NCI-H2171 treated with DMSO at 0.1 percent for 48 hours (cell line): ENCODE measurements at places on chromosomes 5 and 9.

DNA sequence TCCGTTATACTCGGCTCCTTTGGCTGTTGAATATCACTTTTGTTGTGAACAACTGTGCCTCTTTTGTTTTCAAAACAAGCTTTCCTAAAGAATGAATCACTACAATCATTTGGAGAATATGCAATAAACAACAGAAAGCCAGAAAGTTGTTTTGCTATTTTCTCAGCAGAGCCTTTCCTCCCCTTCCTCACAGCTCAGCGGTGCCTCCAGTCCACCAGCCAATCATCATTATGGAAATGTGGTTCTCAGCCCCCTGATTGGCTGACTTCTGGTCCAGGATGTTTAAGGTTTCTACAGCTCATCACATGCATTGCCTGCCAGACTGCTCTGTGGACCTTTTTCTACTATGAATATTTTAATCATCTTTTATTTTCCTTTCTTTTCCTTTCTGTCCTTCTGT is 9.1 kb upstream of the ZNF608 start:
- no peak for DNase-seq

- DNase-seq: no peak
Observed at GRCh38 chr5:88873447-88873846, 9.5 kb downstream of the MEF2C start.

GRCh38 chr5:9405196-9405754 is 140.6 kb downstream of the SEMA5A start:
- DNase-seq: no peak

DNA sequence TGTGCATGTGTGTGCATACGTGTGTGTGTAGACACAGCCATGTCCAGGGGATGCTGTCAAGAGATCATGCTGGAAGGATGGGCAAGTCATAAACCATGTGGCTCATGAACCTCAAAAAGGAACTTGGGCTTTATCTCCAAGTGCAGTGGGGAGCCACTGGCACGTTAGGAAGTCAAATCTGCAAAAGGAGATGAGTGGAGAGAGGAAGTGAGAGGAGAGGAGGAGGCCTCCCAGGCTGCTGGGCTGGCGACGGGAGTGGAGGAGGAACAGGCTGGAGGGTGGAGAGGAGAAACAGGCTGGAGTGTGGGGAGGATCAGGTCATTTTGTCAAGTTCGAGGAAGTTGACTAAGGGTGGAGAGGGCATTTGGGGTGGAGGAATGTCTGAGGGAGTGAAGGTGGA is 29.2 kb upstream of the TIFAB start:
- DNase-seq: no peak

- no peak for DNase-seq
Observed at GRCh38 chr9:37262410-37262809, 142.0 kb downstream of the ZCCHC7 start.

- peak; percentile 42 for DNase-seq
Observed at GRCh38 chr9:113129884-113130283, 20.9 kb upstream of the SLC31A2 start.

DNA sequence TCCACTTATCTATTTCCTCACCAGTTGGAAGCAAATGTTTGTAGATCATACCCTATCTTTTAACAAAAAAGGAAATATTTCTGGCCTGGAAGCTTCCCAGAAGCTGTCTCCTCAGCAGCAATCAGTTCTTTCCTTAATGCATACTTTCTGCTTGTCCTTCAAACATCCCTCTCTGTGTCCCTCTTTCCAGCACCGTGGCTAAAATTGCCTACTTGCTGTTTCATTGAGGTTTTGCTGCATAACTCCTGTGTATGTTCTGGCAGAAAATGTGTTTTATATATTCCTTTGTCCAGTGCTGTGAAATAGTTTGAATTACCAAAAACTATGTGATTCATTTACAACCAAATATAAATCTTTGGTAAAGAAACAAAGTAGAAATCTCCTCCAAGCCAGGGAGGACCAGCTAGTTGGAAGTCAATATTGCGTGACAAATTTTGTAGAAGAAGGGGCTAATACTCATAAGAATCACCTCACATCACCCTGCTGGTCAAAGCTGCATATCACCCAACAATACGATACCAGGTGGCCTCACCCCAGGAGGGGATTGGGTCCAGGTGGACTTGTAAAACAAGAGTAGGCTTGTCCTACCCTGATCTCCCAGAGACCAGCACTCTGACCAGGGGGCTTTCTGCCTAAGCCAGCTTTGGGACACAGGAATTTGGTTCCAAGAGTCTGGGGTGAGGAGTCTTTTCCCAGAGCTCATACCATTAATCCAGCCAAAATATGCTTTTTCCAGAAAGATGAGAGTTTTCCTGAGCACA is 198.4 kb upstream of the SNX2 start:
- DNase-seq: no peak

DNA sequence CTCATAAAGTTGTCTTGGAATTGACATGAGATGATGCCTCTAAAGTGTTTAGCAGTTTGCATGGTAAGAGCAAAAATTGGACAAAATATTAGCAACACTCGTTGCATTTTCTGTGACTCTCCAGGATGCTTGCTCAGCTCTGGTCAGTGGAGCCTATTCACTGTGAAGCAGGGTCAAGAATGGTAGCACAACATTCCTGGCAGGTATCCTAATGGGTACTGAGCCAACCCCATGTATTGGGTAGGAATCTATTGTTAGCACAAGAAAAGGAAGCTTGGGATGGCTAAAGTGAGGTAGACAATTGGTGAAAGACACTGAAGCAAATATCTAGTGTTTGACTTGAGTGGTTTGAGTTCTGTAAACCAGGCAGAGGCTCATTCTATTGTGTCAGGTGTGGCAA is 10.4 kb upstream of the ACTBL2 start:
- no peak for DNase-seq

GRCh38 chr9:110537841-110538646 is 41.5 kb downstream of the SVEP1 start:
- DNase-seq: no peak

DNA sequence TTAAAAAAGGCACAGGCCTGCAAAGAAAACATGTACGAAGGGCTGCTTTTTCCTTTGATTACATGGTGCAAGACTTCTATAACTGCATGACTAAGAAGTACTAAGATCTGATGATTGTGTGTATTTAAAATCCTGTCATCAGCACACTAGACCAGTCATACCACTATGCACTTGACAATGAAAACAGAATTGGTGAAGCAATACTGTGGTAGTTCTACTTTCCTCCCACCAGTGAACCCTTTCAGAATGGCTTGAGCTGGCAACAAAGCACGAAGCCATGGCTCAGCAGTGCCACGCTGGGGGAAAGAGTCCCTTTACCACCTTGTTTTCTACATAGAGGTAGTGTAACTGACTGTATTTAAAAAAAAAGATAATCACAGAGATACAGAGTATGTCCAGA is 49.0 kb upstream of the POU5F2 start:
- no peak for DNase-seq

DNA sequence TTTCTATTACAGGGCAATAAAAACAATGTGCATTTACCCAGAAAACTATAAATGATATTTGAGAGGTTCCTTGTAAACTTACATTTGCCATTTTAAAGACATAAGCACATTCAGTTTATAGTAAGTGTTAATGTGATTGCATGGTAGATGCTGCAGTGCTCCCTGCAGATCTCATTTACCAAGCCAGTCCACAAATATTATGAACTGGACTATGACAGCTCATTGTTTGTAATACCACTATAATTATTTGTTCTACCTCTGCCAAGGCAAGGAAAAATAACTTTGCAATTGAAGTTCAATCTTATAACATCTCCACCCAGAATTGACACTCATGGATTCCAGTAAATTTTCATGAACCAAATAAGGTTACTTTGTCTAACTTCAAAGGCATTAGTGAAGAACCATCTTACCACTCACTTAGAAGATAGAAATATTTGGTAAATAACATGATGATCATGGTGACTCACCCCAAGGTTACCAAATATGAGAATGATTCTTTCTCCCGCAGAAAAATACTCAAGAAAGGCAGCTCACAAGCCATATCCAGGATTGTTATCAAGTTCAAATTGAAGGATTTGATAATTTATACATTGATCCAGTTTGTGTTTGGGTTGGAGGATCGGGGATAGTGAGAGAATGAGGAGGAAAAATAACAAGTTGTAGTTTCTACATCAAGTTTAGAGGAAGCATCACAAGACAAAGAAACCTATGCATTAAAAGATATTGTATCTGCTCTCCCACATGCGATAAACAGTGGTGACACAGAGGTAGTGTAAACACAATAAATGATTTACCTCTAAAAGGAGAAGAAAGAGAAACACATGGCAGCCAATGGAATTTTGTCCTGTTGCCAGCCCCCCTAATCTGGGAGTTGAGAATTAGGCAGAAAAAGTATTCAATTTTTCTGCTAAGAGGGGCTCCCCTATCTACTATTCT is 29.5 kb downstream of the CDH9 start:
- DNase-seq: no peak

DNA sequence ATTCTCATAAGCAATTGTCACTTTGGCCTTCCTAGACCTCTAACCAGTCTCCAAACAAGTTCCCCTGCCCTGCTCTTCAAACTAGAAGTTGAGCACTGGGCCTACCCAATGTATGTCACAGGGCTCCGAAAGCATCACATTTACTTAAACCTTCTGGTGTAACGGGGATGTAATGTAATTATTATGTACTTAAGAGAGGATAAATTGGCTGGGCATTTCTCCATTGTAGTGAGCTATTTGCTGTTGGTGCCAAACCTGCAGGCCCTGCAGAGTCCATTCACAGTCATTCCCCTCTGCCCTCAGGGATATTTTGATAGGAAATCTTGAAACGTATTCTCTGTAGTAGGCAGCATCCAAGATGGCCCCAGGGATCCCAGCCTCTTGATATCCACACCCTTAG is 64.2 kb upstream of the GNE start:
- no peak for DNase-seq

DNA sequence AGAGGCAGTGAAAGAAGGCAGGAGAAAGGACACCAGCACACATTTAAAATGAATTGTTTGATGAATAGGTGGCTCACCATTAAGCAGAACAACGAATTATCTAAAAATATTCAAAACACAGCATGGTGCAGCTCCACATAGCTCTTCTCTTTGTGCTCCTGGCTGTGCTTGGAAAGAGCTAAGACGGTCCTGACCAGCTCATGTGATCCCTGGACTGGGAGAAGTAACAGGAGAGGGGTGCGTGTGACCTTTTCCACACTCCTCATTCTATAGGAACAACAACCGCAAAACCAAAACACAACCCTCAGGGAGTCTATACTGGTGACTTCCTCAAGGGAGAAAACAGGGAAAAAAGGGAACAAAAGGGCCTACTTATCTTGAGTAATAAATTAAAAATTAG is 140.5 kb downstream of the DIRAS2 start:
- DNase-seq: no peak

- no peak for DNase-seq
Observed at GRCh38 chr9:137371946-137372651, 50.9 kb downstream of the EXD3 start.

DNA sequence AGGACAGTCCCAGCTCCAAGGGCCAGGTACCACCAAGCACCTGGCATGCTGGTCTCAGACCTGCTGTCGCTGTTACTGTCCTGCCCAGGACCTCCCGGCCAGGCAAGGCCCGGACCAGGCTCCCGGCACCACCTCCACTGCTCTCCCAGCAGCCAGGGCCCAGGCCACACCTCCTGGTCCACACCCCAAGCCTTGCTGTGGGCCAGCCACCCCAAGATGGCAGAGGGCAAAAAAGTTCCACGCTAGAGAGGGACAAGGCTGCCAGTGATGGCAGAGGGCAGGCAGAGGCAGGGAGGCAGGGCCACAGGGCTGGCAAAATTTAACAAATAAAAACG is 1.1 kb downstream of the DNLZ start:
- DNase-seq: no peak

DNA sequence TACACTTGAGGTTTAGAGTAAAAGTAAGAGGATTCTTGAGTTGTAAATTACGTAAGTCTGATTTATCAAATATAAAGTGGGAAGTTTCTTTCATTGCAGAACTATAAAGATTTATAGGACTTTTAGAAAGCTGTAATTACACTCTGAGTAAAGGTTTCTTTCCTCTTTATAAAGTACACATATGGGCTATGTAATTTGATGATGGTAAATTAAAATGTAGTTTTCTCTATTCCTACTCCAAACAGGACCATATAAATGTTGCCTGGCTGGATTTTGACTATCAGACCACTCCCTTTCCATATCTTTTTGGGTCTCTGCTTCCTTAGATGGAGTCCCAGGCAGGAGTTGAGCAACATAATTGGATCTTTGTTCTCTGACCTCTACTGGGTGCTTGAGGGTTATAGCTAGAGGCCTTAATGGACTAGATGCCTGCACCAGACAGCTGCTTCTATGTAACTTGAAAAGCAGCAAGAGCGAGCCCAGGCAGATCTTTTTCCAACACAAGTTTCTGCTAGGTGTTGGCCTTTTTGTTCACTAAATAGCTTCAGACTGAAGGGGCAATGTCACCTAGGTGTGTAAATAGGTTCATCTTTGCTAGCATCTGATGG is 11.4 kb upstream of the TEX48 start:
- DNase-seq: peak; percentile 46

DNA sequence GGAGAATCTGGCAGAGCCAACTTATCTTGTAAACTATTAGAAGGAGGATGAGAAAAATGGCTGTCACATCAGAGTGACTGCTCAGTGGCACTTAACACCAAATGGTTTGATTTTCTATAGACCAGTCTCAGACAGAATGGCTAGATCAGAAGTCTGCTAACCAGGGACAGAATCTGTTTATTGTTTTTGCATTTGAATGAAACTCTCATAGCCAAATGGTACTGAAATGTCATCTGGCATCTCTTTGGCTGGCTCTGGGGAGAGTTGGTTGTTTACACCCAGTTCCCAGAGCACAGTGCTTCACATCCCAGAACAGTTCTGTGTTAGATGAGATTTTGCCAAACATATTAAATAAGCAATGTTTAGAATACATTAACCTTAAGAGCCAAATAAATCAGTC is 106.6 kb upstream of the HMHB1 start:
- no peak for DNase-seq

DNA sequence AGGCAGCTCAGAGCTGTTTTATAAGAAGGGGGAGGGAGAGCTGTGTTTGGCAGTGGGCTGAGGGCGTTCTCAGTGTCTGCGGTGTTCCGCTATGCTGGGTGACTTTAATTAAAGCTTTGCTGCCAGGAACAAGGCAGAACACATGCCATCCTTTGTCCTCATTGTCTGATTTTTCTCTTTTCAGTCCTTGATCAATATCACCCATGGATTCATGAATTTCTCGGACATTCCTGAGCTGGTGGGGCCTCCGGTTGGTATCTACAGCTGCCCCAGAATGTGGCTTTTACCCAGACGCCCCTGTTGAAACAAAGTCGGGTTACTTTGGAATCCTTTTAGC is 66.5 kb upstream of the TGFBR1 start:
- peak; percentile 42 for DNase-seq

- DNase-seq: no peak
Observed at GRCh38 chr5:126000507-126000906, 422.7 kb upstream of the GRAMD2B start.

DNA sequence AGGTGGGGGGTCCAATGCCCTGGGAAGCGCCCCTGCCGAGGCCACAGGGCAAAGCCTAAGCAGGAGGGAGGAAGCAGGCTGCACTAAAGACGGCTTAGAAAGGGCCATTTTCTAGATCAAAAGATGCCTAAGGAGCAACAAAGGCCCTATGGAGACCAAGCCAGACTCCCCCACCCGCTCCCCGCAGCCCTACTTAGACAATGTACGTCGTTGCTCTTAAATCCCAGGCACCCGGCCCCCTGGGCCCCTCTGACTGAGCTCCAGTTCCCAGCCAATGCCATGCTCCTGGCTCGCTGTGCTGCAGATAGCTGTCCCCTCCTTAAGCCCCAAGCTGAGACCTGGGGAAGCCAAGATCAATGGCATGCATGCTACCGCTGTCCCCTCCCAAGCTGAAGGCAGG is 10.3 kb downstream of the IPPK start:
- no peak for DNase-seq

GRCh38 chr9:134403682-134404301 is 77.5 kb downstream of the RXRA start:
- no peak for DNase-seq
